ENCODE measurements at places on chromosomes 1 and 21.

DNA sequence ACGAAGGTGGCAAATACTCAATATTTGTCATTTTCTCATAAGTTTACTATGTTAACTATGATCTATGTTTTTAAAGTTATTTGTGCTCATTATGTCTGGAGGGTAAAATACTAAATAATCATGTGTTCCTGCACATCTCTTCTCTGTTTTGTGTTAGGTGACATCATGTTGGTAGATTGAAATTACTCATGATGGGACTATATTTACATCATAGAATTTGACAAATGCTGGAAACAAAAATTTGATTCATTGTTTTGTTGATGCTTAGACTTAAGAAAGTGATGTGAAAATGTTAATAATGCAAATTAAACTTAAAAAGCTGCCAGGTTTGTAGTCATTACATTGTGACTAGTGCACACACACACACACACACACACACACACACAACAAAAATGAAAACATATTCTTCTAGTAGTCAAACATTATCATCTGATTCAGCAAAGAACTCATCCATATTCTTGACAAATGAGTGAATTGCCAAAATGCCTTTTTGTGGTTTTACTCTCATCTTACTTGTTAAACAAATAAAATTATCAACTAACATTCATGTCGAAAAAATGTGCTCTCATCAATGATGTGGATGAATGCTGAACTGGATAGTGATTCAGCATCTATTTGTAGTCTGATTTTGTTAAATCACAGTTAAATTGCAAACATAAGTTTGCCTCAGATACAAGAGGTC is 870.7 kb downstream of the BRINP3 start:
- no peak for DNase-seq

- no peak for DNase-seq
Measured at GRCh38 chr1:82589588-82589987, 788.9 kb downstream of the ADGRL2 start.

DNA sequence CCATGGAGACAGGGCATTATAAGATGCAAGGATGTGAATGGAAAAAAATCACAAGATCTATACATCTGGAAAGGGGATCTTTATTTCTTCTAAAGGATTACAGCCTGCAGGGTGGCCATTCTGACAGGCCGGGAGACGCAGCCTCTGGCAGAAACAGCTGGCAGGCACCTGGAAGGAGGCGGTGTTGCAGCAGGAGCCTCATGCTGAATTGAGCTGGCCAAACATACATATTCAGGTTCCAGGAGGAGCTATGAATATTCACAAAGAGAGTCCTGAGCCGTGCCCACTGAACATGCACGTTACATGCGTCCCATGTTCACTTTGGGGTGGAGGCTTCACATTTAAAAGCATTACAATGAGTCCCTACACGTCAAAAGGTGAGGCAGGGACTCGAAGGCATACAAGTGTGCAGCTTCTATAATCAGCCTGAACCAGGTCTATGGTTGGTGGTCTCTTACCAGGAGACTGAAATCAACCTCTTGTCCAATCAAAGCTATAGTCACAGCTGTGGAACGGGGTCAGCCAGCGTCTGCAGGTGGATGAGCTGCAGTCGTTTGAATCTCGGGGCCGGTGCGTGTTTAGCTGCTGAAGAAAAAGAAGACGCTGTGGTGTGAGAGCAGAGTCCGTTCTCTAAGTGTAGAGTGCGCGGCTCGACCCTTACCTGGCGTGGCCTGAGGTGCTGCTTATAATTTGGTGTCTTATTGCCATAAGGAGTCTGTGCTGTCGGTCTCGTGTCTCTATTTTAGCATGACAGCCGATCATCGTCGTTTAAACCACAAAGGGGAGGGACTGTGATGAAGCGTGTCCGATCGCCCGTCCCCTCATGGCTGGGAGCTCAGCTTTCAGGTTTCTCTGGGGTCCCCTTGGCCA is 183.0 kb downstream of the ETS2 start:
- DNase-seq = no peak

GRCh38 chr1:151802372-151802771 is 2.8 kb downstream of the LINGO4 start:
- DNase-seq = no peak

- peak; percentile 17 for DNase-seq
Measured at GRCh38 chr1:2628191-2628932, 4.5 kb downstream of the MMEL1 start.

DNA sequence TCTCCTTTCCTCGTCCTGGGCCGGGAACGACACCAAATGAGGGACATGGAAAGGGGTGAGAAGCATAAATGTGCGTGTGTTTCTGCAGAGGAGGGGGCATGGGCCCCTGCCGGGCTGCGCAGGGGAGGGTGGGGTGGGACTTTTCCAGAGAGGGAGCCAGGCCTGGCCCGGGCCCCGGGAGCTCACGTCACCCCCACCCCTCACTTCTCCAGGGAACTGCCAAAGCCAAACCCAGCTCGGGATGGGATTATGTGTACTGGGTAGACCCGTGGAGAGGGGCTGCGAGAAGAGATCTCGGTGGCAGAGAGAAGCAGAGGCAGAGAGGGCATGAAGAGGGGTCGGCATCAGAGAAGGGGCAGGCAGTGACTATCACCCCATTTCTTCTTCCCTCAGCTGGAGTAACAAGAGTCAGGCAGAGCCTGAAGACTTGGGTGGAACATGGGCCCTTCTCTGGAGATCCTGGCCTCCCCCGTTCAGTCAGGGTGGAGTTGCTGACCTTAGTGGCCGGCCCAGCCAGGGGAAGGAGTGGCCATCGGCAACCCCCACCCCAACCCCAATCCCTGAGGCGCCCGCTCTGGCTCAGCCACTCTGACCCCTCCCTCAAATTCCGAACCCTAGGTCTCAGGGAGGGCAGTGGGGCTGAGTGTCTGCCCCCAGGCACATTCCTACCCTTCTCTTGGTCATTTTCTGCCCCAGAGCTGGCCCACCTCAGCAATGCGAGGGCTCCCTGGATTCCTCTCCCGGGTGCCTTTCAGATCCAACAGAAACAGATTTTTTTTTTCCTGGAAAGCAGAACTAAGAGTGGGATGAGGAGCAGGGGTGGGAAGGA is 1.2 kb downstream of the ADAMTSL4 start:
- no peak for DNase-seq

DNA sequence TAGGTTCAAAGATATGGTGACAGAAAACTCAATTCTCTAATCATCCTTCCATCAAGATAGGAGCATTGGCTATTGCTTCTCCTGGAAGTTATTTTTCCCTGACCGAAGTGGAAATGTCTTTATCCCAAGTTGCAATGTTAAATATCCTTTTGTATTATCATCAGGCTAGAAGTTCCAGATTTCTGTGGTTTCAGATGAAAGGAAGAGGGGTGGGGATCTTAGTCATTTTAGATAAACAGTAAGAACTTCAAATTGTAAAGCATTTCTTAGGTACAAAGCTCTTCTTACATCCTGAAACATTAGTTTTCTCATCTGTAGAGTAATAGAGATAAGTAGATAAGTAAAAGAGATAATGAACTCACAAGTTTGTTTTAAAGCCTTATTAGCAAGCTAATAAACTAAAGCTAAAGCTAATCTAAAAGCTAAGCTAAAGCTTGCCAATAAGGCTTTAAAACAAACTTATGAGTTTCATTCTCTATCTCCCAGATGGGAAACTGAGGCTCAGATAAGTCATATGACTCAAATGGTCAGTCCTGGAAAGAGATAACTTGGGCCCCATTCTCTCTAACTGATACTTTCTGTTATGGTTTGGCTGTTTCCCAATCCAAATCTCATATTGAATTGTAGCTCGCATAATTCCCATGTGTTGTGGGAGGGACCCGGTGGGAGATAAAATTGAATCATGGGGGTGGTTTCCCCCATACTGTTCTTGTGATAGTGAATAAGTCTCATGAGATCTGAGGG is 99.2 kb upstream of the KCNK2 start:
- DNase-seq = no peak

- DNase-seq = no peak
Measured at GRCh38 chr1:152444045-152444444, 30.0 kb upstream of the CRNN start.

- DNase-seq = no peak
Measured at GRCh38 chr1:170410401-170411166, 121.4 kb upstream of the GORAB start.

DNA sequence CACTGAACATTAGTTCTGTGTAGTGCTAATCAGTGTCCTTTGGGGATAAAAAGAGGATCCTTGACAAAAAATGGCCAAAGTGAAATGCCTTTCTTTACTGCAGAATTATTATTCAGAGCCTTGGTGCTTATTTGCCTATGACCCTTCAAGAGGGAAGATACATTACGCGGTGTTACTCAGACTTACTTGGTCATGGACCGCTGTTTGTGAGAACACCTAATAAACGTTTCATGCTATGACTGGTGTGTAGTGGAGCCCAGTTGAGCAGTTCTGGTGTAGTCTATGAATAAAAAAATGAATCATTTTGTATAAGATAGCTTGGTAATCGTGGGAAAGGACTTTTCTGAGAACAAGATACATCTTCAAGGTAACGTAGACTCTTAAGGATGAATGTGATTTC is 8.3 kb downstream of the NFYC start:
- no peak for DNase-seq

GRCh38 chr1:10778640-10779039 is 17.8 kb downstream of the CASZ1 start:
- DNase-seq = no peak

DNA sequence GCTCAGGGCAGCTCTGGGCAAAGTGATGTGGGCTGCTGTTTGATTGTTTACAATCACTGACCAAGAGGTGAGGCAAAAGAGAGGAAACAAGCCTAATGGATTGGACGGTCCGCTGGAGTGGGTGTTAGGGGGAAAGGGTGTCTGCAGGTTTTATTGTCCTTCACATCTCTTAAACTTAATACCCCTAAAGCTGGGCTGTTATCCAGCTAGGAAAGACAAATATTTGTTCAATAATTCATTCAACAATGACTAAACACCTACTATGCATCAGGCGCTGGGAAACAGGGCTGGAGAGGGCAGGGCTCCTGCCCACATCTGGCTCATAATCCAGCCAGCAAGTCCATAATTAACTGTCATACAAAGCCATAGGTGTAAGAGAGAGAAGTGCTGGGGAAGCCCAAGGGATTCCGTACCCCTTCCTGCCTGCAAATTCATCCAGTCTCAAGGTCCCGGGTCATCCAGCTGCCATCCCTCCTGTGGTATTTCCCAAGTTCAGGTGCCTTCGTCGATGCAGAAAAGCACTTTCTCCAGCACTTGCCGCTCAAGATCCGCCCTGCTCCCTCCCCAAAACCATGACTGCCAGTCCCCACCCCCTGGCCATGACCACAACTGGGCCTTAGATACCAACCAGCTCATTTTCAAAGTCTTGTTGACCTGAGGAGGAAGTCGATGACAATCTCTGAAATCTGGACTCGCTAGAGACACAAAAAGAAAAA is 10.7 kb downstream of the TMEM63A start:
- no peak for DNase-seq

GRCh38 chr1:153860285-153860684 is 62.5 kb downstream of the GATAD2B start:
- no peak for DNase-seq

GRCh38 chr1:110559157-110559556 is 40.2 kb upstream of the KCNA10 start:
- DNase-seq = no peak

DNA sequence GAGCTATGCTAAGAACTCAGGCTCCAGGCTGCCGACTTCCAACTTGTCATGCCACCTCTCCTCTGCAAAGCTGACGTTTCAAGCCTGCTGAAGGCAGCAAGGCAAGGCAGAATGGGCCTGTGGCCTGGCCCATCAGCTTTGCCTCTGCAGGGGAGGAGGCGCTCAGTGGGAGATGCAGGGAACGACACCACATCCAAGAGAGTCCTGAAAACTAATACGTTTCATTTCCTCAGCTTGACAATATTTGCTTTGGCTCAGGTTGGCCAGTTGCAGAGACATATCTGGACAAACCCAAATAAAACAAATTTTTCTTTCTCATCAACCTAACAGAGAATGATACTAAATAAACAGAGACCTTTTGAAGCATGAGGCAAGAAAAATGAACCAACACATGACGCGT is 35.3 kb downstream of the BEND5 start:
- no peak for DNase-seq

DNA sequence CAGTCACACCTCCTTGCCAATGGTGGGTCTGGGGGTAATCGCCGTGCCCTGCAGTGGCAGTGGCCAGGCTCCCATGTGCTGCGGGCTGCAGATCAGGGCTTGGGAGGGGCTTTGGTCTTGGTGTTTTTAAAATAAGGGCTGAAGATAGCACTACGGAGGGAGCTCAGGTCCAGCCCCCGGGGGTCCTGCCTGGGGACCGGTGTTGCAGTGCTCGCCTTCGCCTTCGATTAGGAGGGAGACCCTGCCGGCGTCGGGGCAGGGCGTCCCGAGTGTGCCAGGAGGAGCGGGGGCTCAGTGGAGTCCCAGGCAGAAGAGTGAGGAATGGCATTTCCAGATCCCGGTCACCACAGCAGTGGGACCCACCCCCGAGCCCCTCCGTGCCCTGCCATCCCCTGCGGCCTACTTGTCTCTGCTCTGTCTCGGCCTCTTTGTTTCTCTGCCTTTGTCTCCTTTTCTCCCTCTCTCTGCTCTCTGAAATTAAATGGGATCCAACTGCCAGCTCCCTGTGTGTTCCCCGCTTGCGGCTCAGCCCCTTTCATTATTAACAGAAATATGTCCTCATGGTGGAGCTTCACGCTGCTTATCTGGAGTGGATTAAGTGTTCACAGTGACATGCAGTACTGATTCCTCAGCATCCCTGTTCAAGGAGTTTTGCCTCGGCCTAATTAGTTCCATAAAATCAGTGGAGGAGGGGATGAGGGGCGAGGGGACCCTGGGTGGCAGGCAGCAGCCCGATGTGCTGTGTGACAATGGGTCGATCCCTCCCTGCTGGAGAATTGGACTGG is 44.4 kb downstream of the DMRTB1 start:
- no peak for DNase-seq

DNA sequence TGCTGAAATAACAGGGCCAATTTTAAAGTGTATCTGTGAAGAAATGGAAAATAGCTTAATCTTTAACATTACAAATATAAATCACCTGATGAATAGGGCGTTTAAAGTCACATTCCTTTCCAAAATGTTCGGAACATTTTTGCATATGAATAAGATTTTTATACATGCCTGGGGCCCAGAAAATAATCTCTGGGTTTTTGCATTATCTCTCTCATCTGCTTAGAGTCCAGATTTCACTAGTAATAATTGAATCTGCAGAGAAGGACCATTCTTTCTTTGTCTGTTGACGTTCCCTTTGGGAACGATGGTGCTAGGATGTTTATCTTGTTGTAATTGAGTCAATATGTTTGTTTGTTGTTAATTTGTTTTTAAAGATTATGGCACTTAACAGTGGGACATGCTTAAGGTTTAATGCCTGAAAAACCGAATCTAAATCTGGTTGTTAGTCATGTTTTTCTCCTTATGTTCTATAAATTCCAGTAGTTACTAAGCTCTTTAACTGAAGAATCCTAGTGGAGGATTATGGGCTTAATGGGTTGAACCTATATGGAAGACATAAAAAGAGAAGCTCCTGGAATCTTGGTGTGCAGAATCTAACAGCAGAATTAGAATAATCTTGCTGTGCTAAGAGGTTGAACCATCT is 140.6 kb downstream of the VPS13D start:
- no peak for DNase-seq

DNA sequence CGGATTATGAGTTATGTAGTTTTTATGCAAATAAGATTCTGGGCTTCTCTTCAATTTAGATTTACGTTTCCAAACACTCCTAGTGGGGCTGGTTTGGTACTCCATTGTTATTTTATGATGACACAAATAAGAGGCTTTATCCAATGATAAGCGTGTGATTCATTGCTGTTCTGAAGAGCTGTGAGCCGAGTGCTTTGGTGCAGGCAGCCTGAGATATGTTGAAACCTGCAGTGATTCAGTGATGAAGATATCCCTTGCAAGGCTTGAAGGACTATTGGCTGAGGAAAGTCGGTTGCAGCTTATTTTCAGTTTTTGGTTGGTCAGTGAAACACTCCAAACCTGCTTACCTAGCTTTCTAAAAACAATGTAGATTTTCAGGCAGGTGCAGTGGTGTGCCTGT is 112.2 kb downstream of the RYR2 start:
- DNase-seq = no peak
